Vagina (tissue), 2 donors: ENCODE measurements at places on chromosomes 12 and 14.

GRCh38 chr12:23816394-23816851 lies 133.0 kb downstream of the SOX5 start:
- no peak for DNase-seq

DNA sequence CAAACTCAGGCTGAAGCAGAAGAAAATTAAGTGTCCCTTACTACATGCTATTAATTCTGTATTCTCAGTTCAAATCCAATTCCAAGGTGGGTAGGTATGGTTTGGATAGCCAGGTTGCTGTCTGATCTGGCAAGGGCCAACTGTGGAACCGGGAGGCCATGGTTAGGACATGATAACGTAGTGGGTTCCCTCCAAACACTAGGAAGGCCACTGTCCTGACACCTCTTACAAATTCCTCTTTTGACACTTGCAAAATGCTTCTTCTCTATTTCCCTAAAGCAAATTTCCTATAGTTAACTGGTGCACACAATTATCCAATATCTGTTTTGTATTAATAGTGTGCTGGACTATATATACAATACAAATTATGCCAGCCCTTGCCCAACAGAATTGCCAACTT lies 70.8 kb downstream of the RNF34 start:
- DNase-seq, result no peak

- DNase-seq, result no peak
Observed at GRCh38 chr14:67908052-67908754, 88.6 kb downstream of the RAD51B start.

- no peak for DNase-seq
Observed at GRCh38 chr14:104632781-104633180, 28.2 kb upstream of the TMEM179 start.
